H1 (cell line): ENCODE measurements at places on chromosomes 16 and 17. TPM values are rescaled to one million over a fixed set of nuclear protein-coding genes. Genes with fewer than 3 reads are reported as not detected.

- H3K4me3 ChIP-seq: no peak overlapping the region; the same call in 1 of the 2 replicates
- DNase-seq: no peak
- H3K4me1 ChIP-seq: peaks cover 4% of the 10 kb centered on the region; the same call in 1 of the 2 replicates
- no peaks in the 10 kb centered on the region for H3K27me3 ChIP-seq
- H3K36me3 ChIP-seq: no peaks in the 10 kb centered on the region
Observed at GRCh38 chr17:63552211-63552610, 1.9 kb downstream of the DCAF7 start.

DNA sequence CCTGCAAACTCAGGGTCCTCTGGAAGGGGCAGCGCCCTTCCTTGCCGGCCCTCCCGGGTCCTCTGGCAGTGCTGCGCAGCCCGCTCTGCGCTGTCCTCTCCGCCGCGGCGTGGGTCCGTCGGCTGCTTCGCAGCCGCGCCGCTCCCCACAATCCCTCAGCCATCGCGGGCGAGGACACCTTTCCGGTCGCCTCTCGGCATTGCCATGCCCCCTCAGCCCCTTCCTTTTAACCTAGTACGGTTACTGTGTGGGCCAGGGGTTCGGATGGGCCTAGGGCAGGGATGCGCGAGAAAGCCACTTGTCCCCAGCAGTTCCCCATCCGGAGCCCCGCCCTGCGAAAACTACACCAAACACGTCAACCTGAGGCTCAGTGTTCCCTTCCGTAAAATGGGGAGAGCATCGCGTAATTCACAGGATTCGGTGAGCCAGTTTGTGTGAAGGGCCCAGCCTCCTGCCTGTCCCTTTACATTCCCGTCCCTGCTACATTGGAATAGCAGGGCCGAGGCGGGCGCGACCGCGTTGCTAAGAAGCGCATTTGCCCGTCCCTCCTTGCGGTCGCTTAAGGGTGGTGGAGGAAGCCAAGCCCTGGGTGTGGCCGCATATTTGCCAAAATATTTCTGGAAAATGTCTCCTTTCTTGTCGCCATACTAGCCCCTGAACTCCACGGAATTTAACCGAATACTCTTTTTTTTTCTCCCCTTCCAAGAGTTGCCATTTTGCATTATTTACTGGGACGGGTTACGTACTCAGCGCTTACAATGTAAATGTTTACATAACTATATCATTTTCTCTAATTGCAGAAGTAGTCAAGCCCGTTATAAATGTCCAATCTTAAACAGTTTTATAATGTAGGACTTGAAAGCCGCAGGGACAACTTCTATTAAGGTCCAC lies 13.2 kb downstream of the COPZ2 start:
- H3K36me3 ChIP-seq: no peaks in the 10 kb centered on the region
- peak overlapping the region; percentile 51 for H3K4me3 ChIP-seq
- H3K27me3 ChIP-seq: peaks cover 2% of the 10 kb centered on the region
- DNase-seq: peak; percentile 66
- H3K4me1 ChIP-seq: peaks cover 12% of the 10 kb centered on the region
- no peak overlapping the region for H3K27ac ChIP-seq

- no peak for DNase-seq
- no peaks in the 10 kb centered on the region for H3K36me3 ChIP-seq
- no peak overlapping the region for H3K27ac ChIP-seq
- no peaks in the 10 kb centered on the region for H3K27me3 ChIP-seq
- peaks cover 5% of the 10 kb centered on the region; the same call in 1 of the 2 replicates for H3K4me1 ChIP-seq
- H3K4me3 ChIP-seq: no peak overlapping the region
Observed at GRCh38 chr17:80616705-80617104, 72.1 kb downstream of the RPTOR start.

DNA sequence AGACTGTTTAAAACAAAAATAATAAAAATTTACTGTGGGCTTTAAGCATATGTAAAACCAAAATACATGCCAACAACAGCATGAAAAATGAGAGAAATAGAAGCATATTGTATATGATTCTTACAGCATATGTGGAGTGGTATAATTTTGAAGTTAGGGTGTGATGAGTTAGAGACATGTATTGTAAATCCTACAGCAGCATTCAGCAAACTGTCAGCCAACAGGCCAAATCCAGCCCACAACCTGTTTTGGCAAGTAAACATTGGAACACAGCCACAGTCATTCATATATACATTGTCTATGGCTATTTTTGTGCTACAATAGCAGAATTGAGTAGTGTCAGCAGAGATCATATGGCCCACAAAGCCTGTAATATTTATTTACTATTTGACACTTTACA lies 42.3 kb downstream of the ZNF18 start:
- no peak overlapping the region for H3K4me3 ChIP-seq
- H3K27me3 ChIP-seq: no peaks in the 10 kb centered on the region
- H3K36me3 ChIP-seq: no peaks in the 10 kb centered on the region
- H3K27ac ChIP-seq: no peak overlapping the region
- DNase-seq: no peak
- no peaks in the 10 kb centered on the region for H3K4me1 ChIP-seq

DNA sequence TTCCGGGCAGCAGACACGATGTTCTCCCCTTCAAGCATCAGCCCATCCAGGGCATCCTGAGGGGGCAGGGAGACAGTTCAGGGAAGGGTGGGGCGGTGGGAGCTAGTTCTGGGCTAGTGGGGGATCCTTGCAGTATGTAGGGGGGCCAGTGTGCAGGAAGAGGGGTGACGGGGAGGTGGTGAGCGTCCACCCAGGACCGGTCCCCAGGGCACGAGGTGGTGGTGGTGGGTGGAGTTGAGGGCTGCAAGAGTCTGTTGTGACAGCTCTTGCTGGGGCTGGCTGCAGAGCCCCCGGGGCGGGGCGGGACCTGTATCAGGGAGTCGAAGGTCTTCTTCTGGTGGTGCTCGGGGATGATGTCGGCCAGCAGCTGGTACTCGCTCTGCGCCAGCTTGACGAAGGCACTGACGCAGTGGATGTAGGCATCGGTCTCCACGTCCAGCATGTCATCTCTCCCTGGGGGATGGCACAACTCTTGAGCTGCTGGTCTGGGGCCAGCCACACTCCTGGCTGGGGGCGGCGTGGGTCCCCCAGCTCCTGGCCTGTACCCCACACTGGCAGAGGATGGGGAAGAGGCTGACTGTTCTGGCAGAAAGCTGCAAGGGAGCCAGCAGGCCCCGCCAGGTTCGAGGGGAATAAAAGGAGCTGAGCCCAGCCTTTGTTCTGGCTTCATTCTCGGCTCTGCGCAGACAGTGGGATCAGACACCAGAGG lies 10.0 kb downstream of the ZACN start:
- no peak overlapping the region for H3K4me3 ChIP-seq
- H3K4me1 ChIP-seq: no peaks in the 10 kb centered on the region
- no peak for DNase-seq
- H3K36me3 ChIP-seq: peaks cover 56% of the 10 kb centered on the region
- no peak overlapping the region for H3K27ac ChIP-seq

GRCh38 chr17:75511610-75512575 lies 3.4 kb downstream of the CASKIN2 start:
- H3K4me3 ChIP-seq: no peak overlapping the region
- H3K27ac ChIP-seq: no peak overlapping the region
- 0 out of 2 replicates have a peak, but pooled peaks cover 3% of the 10 kb centered on the region for H3K36me3 ChIP-seq
- no peak for DNase-seq
- H3K4me1 ChIP-seq: peaks cover 11% of the 10 kb centered on the region
- no peaks in the 10 kb centered on the region for H3K27me3 ChIP-seq

GRCh38 chr16:3431779-3432219 lies 11.5 kb downstream of the ZNF597 start:
- no peaks in the 10 kb centered on the region for H3K27me3 ChIP-seq
- no peak for DNase-seq
- no peak overlapping the region for H3K27ac ChIP-seq

DNA sequence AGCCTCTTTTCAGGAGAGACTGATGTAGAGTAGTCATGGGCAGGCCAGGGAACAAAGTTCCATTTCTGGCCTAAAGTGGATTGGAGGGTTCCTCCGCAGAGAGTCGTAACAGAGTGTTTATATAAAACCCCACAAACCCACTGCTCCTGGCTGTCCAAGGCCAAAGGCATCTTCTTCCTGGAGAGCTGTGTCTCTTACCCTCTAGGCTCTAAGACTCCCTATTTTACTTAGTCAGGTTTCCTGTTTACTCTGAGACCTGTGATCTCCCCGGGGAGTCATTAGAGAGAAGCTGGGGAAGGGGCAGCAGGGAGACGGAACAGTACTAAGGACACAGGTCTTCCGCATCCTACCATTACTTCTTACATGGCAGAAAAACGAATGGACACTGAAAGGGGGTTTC lies 69.5 kb downstream of the HIC1 start:
- H3K4me1 ChIP-seq: peaks cover 3% of the 10 kb centered on the region
- no peak for DNase-seq
- H3K27ac ChIP-seq: no peak overlapping the region
- H3K27me3 ChIP-seq: no peaks in the 10 kb centered on the region

DNA sequence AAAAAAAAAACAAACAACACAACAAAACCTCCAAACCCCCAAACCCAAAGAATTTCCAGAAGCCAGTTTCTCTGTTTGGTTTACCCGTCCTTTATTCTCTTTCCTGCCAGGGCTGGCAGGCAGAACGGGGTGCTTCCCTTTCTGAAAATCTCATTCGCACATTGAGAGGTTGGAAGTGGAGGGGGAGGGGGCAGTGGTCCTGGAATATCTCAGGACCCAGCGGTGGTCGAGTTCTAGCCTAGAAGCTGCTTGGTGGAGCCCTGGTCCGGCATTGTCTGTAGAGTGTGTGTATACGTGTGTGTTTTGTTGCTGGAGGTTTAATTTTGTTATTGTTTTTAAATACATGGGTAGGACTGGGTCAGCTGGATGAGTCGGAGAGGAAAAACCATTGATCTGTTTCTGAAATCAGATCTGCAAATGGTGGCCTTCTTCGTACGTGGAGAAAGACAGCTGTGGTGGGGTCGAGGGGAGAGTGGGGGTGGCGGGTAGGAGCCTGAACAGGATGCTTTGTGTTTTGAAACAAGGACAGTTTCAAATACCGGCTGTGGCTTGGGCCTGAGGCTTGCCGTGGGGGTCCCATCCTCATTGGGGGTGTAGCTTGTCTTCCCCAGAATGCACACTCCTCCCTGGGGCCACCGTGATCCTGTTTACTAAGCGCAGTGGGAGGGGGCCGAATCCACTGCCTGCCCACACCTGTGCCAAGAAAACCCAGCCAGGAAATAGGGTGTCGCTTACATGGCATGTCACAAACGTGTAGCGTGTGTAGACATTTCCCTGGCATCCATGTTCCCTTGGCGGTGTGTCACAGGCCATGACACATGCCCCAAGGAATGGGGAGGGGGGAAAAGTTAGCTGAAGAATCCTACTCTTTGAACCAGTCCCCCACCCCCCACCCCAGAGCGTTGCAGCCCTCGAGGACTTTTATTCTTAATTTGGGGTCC lies 1.6 kb downstream of the CMIP start:
- H3K4me3 ChIP-seq: peak overlapping the region; percentile 78
- no peak overlapping the region; the same call in 1 of the 2 replicates for H3K27ac ChIP-seq
- H3K27me3 ChIP-seq: no peaks in the 10 kb centered on the region
- DNase-seq: no peak
- H3K4me1 ChIP-seq: peaks cover 33% of the 10 kb centered on the region

- H3K4me1 ChIP-seq: peaks cover 6% of the 10 kb centered on the region; the same call in 1 of the 2 replicates
- H3K4me3 ChIP-seq: peak overlapping the region; percentile 67
- peak overlapping the region; percentile 100 for H3K27ac ChIP-seq
- DNase-seq: no peak
- no peaks in the 10 kb centered on the region for H3K27me3 ChIP-seq
- no peaks in the 10 kb centered on the region for H3K36me3 ChIP-seq
Observed at GRCh38 chr17:76354317-76354729, 607 bp upstream of the PRPSAP1 start.

- DNase-seq: no peak
- no peak overlapping the region for H3K27ac ChIP-seq
- no peaks in the 10 kb centered on the region; the same call in 1 of the 2 replicates for H3K4me1 ChIP-seq
- H3K4me3 ChIP-seq: no peak overlapping the region
Observed at GRCh38 chr17:12627781-12628451, 37.8 kb upstream of the MYOCD start.

GRCh38 chr17:39600288-39600996 lies 7.3 kb downstream of the NEUROD2 start:
- H3K27ac ChIP-seq: no peak overlapping the region
- H3K27me3 ChIP-seq: peaks cover 86% of the 10 kb centered on the region
- no peaks in the 10 kb centered on the region for H3K36me3 ChIP-seq
- no peak overlapping the region for H3K4me3 ChIP-seq

- H3K4me3 ChIP-seq: no peak overlapping the region
- no peak for DNase-seq
- no peaks in the 10 kb centered on the region for H3K4me1 ChIP-seq
- no peaks in the 10 kb centered on the region for H3K27me3 ChIP-seq
- H3K36me3 ChIP-seq: no peaks in the 10 kb centered on the region
- H3K27ac ChIP-seq: no peak overlapping the region
Observed at GRCh38 chr17:8709006-8709405, 35.6 kb downstream of the CCDC42 start.

DNA sequence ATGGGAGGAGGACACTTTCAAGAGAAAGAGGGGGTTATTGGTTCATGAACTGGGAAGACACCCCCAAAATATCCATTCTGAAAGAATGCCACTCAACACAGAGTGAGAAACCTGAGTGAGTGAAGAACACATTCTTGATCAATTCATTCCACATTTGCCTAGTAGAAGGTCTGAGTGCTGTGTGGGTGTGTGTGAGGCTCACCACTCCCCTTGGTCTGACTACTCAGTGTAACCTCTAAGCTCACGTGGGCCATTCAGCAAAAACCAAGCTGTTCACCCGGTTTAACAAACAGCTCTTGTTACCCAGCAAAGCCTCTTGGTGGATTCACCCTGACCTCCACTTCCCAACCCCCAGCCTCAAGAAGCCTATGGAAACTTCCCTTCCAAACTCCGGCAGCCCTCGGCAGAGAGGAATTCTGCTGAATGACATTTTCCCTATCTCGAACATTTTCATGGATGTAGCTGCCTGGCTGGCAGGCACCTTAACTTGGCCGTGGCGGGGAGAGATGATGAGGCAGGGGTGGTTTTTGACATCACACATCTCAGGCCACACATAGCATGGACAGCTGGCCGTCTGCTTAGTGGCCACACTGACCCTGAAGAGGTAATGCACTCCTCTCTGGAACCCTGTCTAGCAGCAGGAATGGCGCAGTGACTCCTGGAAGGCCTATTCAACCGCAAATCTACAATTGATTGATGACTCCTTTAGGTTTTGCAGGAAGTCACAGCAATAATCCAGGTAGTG lies 11.6 kb downstream of the ST6GALNAC1 start:
- no peaks in the 10 kb centered on the region for H3K27me3 ChIP-seq
- no peak overlapping the region for H3K27ac ChIP-seq
- DNase-seq: no peak
- no peaks in the 10 kb centered on the region; the same call in 1 of the 2 replicates for H3K4me1 ChIP-seq

DNA sequence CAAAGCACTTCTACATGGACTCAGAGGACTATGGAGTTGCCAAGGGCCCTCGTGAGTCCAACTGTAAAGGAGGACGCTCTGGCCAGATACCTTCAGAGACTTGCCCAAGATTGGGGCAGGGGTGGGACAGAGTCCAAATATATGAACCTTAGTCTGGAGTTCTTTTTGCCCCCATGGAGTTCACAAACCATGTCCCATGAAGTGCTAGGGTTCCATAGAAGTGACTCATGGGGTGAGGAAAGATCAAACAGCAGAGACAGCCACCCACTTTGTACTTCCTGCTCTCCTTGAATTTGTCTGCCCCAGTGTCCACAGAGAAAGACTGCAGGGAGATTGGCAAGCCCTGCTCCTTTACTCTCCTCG lies 29.0 kb downstream of the SRL start:
- peaks cover 6% of the 10 kb centered on the region for H3K4me1 ChIP-seq
- no peaks in the 10 kb centered on the region for H3K27me3 ChIP-seq
- H3K36me3 ChIP-seq: no peaks in the 10 kb centered on the region
- no peak for DNase-seq

The DHRS7C gene
- polyA plus RNA-seq: not detected in 2 replicates

The UNC13D gene
- polyA plus RNA-seq: 3.6 and 5.2 TPM in 2 replicates

The EFTUD2 gene
- 118 and 127 TPM in 2 replicates for polyA plus RNA-seq

The TBX21 gene
- 0.05 TPM in 1 of 2 replicates, not detected in the other for polyA plus RNA-seq

The HS3ST6 gene
- polyA plus RNA-seq: 0.36 and 0.63 TPM in 2 replicates

The ACE gene
- polyA plus RNA-seq: 2.5 and 4.0 TPM in 2 replicates

The NPIPB8 gene
- polyA plus RNA-seq: 0.05 and 0.09 TPM in 2 replicates

The ELOB gene
- polyA plus RNA-seq: 1,357 and 1,702 TPM in 2 replicates

The ODAD4 gene
- polyA plus RNA-seq: 0.41 and 0.48 TPM in 2 replicates

The MLKL gene
- polyA plus RNA-seq: 1.5 and 2.1 TPM in 2 replicates
